ENCODE measurements at places on chromosomes 2 and 18.

DNA sequence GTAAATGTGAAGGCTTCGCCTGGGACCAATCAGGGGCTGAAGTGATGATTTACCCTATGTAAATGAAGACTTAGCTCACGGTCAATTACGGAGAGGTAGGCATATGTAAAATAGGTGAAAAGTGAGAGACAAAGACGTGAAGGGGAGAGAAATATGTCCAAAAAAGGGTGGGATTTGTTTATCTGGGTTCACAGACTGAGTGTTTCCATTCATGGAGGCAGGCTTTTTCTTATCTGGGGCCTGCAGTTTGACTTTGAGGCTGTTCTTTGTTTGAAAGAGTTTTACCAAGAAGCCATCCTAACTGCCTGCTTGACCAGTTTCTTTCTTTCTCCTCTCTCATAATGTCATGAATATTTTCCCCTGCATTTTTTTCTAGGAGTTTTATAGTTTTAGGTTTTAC is 202.7 kb downstream of the NYAP2 start:
- no peak for DNase-seq

GRCh38 chr2:86249579-86250391 is 50.5 kb downstream of the MRPL35 start:
- peak; percentile 83 for DNase-seq

DNA sequence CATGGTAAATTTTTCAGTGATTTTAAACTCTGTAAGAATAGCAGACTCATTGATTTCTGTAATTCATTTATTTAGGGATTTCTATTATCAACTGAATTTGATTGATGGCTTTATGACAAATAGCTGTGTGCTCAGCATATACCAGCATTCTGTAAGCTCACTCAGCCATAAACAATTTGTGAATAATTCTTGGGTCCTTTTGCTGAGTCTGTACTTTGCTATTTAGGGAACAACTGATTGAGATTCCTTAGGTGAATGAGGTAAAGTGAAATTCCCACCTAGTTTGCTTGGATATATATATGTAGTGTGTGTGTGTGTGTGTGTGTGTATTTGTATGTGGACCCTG is 76.7 kb upstream of the CAVIN2 start:
- peak; percentile 23 for DNase-seq

GRCh38 chr2:233798335-233799086 is 20.4 kb downstream of the MROH2A start:
- no peak for DNase-seq

- DNase-seq = no peak
These were observed 182.1 kb upstream of the ZEB2 start for GRCh38 chr2:144702051-144702450.

GRCh38 chr2:68045342-68045741 is 17.5 kb downstream of the C1D start:
- DNase-seq = no peak

GRCh38 chr18:76835380-76835779 is 13.0 kb downstream of the ZNF236 start:
- no peak for DNase-seq

DNA sequence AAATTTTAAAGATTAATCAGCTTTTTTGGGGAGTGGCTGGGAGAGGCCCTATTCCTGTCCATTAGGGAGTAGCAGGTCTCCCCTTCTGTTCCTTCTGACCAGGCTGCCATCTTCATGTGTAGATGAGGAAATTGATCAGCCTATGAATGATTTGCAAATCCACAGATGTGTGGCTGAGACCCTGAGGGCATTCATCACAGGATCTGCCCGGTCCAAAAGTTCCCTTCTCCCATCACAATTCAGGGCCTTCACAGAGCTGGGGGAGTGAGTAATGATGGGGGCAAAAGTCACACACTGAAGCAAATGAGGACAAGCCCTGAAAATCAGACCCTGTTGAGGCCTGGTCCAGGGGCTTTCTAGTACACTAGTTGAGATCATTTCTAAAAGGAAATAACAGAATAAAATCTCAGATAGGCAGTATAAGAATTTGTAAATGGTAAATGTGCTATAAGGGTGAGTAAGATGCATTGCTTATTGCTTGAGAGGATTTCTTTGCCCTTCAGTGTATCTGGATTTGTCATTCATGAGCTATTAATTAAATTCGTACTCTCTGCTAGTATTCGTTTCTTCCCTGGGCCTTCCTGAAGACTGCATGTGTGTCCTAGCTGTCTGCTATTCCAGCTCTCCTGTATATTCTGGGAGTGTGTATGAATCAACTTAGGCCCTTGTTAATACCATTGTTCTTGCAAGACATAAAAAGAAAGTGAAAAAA is 53.2 kb downstream of the SETBP1 start:
- DNase-seq = no peak

DNA sequence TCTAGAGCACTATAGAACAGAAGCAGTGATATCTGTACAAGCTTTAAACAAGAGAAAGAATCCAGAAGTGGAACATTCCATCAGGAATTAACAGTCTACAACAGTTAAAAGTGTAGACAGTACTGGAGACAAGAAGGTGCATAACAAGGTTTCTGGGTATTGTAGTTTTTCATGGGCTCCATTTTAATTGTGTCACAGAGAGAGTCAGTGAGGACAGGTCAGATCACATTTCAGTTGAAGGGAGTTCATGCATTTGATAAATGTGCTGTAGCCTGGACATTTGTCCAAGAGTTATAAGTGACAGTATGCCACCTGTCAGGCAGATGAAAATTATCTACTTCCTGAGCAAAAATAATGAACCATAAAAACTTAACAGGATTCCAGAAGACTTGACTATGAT is 328.6 kb downstream of the CNTNAP5 start:
- no peak for DNase-seq

DNA sequence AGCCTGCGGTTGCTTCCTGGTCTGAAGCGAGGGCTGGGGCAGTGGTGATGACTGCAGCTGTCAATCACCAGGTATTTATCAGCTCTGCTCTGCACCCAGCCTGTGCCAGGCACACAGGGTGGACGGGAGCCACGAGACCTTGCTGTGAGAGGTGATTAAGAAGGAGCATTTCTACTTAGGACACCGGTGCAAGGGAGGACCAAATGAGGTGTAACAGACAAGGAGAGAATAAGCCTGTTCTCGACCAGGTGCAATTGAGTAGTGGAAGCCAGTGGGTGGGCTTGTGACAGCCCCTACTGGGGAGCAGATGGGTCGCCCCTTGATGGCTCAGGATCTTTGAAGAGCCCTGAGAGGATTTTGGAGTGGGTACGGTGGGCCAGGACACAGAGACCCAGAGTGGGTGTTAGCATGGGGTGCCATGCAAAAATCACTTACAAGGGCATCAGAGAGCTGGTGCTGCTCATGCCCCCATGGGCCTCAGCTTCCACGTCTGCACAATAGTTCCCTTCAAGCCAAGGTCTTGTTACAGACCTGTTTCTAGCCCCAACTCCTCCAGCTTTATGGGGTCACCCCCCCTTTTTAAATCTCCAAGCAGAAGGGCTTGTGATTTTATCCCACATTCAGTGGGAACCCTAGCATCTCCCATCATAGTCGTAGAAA is 24.6 kb downstream of the GPR55 start:
- no peak for DNase-seq

DNA sequence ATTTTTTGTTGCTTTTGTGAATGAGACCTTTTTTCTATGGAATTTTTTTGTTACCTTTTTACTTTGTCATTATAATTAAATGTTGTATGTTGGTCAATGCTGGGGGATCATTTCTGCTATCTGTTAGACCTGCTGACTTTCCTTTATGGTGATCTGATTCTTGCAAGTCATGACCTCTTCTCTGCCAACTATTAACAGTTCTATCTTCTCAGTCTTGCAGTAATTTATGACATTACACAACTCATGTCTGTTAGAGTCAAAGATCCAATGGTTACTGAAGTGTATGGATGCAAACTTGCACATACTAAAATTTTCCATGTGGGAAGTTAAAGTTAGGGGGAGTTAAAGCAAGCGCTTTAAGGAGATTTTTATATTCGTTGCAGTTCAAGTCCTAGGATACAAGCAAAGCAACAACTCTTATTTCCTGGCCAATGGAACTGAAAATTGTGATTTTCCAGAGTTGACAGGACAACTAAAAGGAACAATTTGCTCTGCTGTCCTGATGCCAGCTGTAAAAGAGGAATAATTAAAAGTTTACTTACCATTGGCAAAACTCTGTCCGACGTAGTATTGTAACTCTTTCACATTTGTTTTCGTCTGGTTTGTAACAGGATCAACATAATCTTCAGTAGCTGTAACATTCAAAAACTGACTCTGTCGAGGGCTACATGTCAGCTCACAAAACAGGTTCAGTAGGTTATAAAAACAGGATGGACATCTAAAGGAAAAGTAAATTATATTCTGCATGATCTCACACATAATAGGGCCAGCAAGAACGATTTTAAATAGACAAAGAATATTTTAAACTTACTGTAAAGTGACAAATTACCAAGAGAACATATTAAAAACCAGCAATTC is 17.8 kb downstream of the NPC1 start:
- DNase-seq = no peak

GRCh38 chr18:75247611-75248421 is 37.2 kb downstream of the TSHZ1 start:
- DNase-seq = peak; percentile 34

GRCh38 chr2:230915319-230915718 is 9.7 kb downstream of the GPR55 start:
- no peak for DNase-seq

DNA sequence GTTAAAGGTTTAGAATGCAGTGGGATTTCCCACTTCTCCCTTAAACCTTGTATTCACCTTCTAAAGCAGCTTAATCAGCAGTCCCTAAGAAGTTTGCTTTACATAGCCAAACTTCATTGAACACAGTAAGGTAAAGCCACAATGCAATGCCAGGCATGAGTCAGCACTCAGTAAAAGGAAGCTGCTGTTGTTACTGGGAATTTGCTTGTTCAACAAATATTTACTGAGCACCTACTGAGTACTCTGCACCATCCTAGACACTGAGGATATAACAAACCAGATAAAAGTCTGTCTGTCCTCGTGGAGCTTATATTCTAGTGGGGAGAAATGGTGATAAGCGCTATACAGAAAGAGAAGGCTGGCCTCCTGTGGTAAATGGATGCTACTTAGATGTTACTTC is 162.7 kb downstream of the PKP4 start:
- peak; percentile 39 for DNase-seq

DNA sequence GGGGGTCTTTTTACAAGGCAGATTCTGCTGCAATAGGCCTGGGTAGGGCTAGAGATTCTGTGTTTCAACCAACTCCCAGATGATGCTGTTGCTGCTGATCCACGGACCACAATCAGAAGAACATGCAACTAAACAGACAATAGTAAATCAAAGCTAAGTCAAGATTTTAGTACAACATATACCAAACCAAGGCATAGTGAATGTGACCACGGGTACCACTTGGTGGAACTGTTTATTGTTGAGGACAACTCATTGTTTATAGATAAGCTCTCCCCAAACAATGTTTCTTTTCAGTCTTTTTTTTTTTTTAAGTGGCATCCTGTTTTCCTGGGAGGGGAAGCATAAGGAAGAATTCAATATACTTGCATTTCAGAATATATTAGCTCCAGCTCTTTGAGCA is 36.0 kb upstream of the DARS1 start:
- DNase-seq = no peak

- DNase-seq = peak; percentile 18
These were observed 18.0 kb downstream of the ZC3H15 start for GRCh38 chr2:186503827-186504606.

GRCh38 chr2:105627534-105627933 is 117.2 kb upstream of the NCK2 start:
- DNase-seq = no peak

- DNase-seq = no peak
These were observed 434.2 kb upstream of the MYT1L start for GRCh38 chr2:2765176-2765800.

GRCh38 chr2:205772983-205773382 is 90.7 kb downstream of the NRP2 start:
- no peak for DNase-seq

DNA sequence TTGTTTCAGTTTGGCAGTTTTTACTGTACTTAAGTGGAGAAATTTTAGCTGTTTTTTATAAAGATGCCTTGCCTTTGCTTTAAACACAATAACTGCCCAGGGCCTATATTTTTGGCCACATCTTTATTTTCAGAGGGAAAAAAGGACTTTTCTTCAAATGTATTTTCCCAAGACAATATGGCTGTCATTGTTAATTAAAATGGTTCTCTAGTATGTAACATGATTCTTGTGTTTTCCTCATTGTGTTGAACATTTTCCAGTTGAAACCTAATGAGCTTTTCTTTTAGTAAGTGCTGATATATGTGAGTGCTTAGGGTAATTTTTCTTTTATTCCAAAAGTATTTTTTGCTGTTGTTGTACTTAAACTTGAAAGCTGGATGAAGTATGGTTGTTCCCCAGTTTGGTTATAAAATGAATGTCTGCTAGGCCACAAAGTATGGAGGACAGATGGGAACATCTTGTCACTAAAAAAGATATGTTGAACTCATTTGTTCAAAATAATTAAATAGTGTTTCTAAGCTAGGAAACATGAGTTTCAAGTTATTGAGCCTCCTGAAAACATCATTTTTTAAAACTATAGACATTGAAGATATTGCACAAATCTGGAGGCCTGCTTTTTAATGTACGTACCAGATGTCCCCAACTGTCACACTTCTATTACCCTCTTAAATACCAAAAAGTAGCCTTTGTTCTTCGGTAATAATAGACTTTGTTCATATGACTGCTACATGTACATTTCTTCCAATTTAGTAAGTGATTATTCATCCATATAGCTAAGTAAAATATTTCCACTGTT is 147.5 kb upstream of the DAPL1 start:
- no peak for DNase-seq

DNA sequence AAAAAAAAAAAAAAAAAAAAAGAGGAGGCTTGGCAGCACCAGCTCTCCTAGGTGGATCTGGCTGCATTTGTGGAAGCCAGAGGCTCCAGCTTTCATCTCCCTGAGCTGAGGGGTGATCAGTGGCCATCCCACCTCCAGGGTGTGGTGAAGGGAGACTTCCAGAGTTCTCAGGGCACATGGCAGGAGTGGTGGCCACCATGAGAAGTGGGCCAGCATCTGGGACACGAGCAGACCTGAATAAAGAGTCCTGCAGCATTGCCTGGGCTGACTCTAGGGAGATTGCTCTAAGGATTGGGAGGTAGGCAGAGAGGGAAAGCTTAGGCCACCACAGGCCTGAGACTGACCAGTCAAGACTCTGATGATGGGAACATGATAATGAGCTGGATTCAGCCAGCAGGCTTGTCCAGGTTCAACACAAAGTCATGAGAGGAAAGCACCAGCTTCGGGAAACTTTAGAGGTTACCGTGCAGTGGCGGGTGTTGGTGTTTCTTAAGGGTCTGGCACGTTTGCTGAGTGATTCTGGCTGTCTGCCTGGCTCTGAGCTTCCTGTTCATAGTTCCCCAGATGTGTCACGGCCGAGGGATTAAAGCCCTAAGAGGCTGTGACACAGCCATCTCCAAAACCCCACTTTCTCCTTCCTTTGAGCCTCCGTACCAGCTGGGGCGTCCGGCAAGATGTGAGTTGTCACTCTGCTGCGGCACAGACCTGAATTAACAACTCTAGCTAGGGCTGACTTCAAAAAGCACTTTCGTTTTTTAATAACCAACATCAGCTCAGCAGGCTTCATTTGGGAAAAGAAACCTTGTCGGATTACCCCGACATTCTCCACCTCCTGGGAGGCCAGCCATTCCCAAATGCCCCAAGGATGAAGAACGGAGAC is 38.3 kb upstream of the IL1R1 start:
- peak; percentile 84 for DNase-seq

GRCh38 chr2:197236816-197237215 is 73.8 kb downstream of the ANKRD44 start:
- no peak for DNase-seq

GRCh38 chr18:31695989-31696388 is 11.6 kb upstream of the B4GALT6 start:
- no peak for DNase-seq

GRCh38 chr2:215881582-215881981 is 131.8 kb downstream of the MREG start:
- DNase-seq = no peak
